ENCODE measurements at places on chromosomes 1 and 21. TPM values are rescaled to one million over a fixed set of nuclear protein-coding genes. Genes with fewer than 3 reads are reported as not detected.

GRCh38 chr1:58844176-58844575 is 60.3 kb upstream of the JUN start:
- no peak for DNase-seq

The TNFRSF14 gene
- 75.8 TPM for total RNA-seq

GRCh38 chr21:25896501-25897056 is 161.8 kb downstream of the GABPA start:
- no peak for DNase-seq

DNA sequence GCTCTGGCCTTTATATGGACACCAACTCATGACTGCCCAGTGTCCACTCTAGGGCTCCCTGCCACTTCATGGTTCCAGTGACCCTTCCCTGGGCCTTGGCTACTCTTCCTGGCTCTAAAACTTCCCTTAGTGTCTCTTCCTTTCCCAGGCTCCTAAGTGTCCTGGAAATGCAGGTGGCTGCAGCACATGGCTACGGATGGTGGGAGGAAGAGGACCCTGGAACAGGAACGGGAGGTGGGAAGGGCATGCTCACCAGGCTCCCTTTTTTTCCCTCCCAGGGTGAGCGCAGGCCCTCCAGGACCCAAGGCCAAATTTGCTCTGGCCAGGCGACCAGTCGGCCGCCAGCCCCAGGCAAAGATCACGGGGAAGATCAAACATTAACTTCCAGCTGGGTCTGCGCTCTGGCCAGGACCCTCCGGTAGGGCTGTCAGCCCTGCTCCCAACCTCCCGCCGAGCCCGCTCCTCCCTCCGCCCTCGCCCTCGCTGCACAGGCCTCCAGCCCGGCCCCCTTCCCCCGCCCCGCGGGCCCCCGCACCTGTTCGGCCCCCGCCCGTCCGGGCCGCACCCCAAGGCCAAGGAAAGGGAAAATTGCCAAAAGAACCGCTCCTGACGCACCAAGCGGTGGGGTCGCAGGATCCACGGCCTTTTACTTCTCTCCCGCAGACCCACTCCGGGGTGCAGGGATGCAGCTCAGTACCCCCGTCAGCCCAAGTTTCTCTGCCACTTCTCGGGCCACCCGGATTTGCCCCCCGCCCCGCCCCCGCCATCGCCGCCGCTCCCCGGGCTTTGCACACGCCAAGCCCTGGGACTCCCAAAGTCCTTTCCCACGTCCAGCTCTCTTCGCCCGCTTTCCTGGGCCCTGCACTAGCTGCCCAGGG is 894 bp downstream of the TCEA3 start:
- DNase-seq: no peak

- no peak for DNase-seq
These were observed 40.5 kb upstream of the IFNAR2 start for GRCh38 chr21:33189237-33189636.

The PSRC1 gene
- 4.3 TPM for total RNA-seq

DNA sequence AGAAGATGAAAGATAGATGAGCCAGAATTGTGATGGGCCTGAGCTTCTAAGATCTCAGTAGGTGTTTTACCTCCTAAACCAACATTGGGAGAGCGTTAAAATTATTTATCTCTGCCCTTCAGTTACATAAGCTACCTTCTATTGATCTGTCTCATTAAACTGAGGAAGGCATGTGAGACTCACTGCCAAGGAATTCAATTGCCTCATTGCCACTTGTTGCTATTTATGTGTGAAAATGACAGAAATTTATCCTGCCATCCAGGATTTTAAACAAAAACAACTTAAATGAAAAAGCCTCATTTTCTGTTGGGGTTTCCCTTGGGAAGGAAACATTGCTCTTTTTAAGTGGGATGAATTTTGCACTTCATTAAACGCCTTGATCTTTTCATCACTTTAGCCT is 78.7 kb upstream of the RUNX1 start:
- DNase-seq: no peak

The SMCP gene
- total RNA-seq: not detected

- no peak for DNase-seq
These were observed 32.7 kb upstream of the DHCR24 start for GRCh38 chr1:54919367-54920359.

- no peak for DNase-seq
These were observed 53.5 kb downstream of the ITSN1 start for GRCh38 chr21:33695813-33696212.

DNA sequence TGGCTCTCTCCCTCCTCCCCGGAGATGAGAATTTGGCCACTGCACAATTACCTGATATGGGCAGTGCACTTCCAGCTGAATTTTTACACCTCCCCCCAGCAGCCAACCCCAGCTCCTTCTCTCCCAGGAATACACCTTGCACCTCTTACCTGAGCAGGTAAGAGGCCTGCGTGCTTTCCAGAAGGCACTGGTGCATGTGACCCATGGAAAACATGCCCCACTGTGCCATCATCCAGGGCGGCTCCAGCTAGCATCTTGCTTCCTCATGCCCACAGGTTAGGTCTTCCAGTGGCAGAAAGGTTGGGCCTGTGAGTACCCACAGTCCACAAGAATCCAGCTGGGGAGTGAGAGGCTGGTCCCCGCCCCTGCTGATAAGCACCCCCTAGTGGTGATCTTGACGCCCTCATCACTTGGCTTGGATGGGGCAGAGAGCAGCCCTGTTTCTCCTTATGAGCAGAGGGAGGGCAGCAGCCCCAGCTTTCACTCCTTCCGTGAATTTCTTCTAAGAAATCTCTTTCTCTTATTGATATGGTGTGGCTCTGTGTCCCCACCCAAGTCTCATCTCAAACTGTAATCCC is 57.8 kb downstream of the EDARADD start:
- no peak for DNase-seq

The PER3 gene
- total RNA-seq: 15.4 TPM

GRCh38 chr1:68955424-68955823 is 458.5 kb upstream of the DEPDC1 start:
- DNase-seq: no peak

DNA sequence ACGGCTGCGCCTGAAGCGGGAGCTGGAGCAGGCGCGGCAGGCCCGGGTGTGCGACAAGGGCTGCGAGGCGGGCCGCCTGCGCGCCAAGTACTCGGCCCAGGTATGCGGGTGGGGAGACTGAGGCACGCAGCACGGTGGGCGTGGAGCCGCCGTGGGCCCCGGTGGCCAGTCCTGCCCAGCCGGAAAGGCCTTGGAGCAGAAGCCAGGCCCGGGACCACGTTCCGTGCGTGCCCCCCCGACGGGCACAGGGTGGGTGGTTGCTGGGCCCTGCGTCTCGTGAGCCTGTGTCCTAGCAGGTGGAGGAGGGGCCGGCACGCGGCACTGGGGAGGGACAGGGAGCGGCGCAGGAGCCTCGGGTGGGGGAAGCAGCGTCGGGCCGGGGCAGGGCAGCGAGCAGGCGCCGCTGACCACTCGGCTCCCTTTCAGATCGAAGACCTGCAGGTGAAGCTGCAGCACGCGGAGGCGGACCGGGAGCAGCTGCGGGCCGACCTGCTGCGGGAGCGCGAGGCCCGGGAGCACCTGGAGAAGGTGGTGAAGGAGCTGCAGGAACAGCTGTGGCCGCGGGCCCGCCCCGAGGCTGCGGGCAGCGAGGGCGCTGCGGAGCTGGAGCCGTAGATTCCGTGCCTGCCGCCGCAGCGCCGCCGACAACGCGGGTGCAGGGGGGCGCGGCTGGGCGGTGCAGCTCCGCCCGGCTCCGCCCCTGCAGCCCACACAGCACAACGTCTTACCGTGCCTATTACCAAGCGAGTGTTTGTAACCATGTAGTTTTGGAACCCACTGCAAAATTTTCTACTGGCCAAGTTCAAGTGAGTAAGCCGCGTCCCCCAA is 78.2 kb downstream of the SKI start:
- DNase-seq: no peak

GRCh38 chr1:160421881-160422280 is 21.5 kb downstream of the VANGL2 start:
- DNase-seq: no peak

The CCDC17 gene
- 5.7 TPM for total RNA-seq

- no peak for DNase-seq
These were observed 12.7 kb upstream of the LYPLAL1 start for GRCh38 chr1:219160967-219161366.

- no peak for DNase-seq
These were observed 214.4 kb downstream of the NRIP1 start for GRCh38 chr21:14850394-14850793.

The AGT gene
- total RNA-seq: 9.1 TPM
